ENCODE measurements at places on chromosomes 16 and 17.

GRCh38 chr16:74279805-74280204 lies 16.8 kb upstream of the PSMD7 start:
- no peak for DNase-seq

DNA sequence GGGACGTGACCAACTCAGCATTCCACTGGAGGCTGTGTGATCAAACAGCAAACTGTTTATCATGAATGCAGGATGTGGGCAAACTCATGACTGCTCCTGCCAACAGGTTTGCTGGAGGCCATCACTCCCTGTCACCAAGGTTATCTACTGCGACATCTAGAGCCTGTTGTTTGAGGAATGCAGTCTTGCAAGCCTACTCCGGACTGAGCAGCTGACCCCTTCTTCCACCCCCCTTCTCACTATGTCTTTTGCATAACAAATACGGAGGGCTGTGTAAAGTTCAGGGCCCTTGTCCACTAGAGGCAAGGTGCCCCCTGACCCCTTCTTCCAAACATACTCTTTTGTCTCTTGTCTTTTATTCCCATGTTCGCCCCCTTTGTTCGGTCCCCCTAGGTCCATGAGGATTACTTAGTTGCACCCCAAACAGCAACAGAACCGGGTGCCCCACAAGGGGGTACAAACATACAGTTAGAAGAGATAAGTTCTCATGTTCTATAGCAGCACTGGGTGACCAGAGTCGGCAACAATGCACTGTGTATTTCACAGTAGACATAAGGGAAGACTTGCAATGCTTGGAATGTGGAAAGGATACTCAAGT lies 28.7 kb downstream of the MEAK7 start:
- DNase-seq = no peak

- DNase-seq = no peak
These were observed 31.3 kb upstream of the CCDC182 start for GRCh38 chr17:57776366-57776765.

- DNase-seq = no peak
These were observed 403 bp downstream of the TEPSIN start for GRCh38 chr17:81238490-81238814.

DNA sequence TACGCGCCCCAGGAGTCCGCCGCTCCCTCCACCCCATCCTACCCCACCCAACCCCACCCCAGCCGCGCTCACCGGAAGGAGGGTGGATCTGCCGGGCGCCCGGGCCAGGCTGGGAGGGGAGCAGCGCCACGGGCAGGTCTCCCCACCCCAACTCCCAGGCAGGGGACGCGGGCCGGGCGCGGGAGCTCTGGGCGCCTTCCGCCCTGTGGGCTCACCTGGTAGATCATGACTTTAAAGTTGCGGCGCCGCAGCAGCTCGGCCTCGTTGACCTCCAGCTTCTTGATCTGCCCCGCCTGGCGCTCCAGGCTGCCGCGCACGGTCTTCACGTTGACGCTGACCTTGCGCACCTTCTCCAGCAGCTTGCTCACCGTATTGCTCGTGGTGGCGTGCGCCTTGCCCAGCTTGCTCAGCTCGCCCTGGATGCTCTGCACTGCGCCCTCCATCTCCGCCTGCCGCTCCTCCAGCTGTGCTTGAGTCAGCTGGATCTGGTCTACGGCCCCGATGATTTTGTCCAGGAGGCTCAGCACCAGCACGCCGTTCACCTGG lies 571 bp downstream of the CAVIN1 start:
- no peak for DNase-seq

GRCh38 chr16:57618296-57619132 lies 9.9 kb upstream of the ADGRG1 start:
- no peak for DNase-seq

GRCh38 chr16:84489131-84489530 lies 15.3 kb downstream of the MEAK7 start:
- DNase-seq = no peak

DNA sequence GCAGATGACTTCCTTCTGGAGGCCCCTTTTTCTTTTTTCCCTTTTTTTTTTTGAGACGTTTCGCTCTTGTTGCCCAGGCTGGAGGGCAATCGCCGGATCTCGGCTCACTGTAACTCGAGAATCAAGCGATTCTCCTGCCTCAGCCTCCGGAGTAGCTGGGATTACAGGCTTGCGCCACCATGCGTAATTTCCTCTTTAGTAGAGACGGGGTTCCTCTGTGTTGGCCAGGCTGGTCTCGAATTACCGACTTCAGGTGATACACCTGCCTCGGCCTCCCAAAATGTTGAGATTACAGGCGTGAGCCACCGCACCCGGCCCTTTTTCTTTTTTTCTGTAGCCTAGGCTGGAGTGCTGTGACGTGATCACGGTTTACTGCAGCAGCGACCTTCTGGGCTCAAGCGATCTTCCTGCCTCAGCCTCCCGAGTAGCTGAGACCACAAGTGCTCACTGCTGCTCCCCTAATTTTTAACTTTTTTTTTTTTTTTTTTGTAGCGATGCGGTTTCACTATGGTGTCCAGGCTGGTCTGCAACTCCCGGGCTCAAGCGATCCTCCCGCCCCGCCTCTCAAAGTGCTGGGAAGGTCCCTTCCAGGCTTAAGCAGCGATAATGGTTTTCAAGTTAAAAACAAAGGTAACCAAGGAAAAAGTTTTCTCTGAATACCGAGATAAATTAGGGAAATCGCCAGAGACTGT lies 956 bp upstream of the IST1 start:
- DNase-seq = no peak

DNA sequence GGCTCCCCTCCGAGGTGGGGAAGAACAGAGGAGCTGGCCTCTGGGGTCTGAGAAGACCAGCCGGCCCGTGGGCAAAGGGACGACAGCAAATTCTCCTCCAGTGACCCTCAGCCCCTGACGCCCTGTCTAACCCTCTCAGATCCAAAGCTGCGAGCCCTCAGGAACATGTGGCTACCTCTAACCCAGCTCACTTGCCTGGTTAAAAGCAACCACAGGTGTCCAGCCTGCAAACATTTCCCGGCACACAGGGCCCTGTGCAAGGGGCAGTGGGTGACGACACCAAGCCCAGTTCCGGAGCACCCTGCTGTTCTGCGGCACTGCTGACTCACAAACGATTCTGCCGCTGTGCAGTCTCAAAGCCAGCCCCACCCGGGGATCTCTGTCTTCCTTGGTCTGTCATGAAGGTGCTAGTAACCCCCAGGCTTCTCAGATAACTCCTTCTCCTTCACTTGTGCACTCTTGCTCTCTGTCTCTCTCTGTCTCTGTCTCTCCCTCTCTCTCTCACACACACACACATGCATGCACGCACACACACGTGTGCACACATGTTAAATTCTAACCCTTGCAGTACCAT lies 23.0 kb downstream of the WNT3 start:
- no peak for DNase-seq

DNA sequence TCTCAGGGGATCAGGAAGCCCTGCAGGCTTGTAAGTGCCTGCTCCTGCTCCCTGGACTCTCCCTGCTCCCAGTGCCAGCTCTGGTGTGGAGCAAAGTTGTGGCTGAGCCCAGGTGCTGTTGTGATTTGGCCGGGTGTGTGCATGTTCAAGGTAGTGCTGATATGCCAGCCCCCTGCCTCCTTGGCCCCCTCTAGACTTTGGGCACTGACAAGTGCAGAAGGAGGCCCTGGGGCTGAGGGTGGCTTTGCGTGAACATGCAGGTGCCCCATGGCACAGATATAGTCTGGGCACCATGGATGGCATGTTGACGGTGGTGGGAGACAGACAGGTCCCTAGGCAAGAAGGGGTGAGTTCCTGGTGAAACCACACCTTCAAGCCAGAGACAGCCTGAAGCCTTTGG lies 441.6 kb upstream of the CDH8 start:
- no peak for DNase-seq

GRCh38 chr17:14298221-14298946 lies 2.5 kb upstream of the HS3ST3B1 start:
- no peak for DNase-seq

GRCh38 chr16:79517156-79517555 lies 83.4 kb downstream of the MAF start:
- DNase-seq = no peak

All from stimulated activated CD8-positive, alpha-beta memory T cell treated with anti-CD3 and anti-CD28 coated beads, Interleukin-15, amount 100 ng/mL, for 48 hours (primary cell).